Endothelial cell of umbilical vein (primary cell): ENCODE measurements at places on chromosomes 1 and 21. TPM values are rescaled to one million over a fixed set of nuclear protein-coding genes. Genes with fewer than 3 reads are reported as not detected.

GRCh38 chr1:155725142-155725541, 36.3 kb downstream of the DAP3 start:
- no peak for DNase-seq

DNA sequence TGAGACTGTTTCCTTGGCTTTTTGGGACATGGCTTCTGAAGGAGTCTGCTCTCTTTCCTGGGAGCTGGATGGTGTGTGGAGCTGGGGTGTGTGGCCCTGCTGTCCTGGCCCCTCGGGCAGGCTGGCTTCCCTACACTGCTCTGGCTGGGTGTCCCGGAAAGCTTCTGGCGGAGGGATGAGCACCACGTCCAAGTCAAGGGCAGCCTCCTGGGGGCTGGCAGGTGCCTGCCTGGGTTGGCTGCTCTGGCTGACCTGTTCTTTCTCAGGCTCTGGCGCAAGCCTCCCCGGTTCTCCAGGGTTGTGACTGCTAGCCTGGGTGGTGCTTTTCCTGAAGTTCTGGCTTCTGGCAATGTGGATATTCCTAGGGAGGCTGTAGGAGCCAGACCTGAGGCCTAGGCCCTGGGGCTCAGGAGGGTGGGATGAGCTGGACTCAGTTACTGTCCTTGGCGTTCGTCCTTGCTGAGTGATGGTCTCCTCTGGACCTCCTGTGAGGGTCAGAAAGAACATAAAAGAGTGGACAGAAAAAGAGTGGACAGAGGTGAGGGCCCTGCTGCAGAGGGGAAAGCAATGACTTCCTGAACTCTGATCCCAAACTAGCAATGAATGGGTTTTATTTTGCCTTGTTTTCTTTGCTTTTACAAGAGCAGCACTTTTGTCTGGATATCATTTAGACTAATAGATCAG, 9.4 kb downstream of the C1orf116 start:
- DNase-seq, result no peak

GRCh38 chr1:214364386-214364785, 83.4 kb downstream of the SMYD2 start:
- DNase-seq, result no peak

GRCh38 chr1:66147226-66147835, 354.6 kb downstream of the PDE4B start:
- DNase-seq, result no peak

DNA sequence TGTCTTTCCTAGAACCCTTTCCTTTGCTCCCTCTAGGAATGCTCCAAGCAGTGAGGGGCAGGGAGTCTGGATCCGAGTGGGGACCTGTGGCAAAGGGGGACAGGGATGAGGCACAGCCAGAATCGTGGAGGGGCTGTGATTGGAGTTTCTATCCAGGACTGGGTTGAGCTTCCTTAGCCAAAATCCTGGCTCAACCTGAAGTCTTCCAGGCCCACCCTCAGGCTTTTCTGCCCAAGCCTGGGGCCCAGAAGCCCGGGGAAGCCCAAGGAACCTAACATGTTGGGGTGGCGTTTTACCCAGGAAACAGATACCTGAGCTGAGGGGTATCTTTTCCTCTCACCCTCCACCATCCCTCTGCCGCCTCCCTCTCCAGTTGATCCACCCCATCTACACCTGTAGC, 5.4 kb downstream of the MYOG start:
- DNase-seq, result no peak

DNA sequence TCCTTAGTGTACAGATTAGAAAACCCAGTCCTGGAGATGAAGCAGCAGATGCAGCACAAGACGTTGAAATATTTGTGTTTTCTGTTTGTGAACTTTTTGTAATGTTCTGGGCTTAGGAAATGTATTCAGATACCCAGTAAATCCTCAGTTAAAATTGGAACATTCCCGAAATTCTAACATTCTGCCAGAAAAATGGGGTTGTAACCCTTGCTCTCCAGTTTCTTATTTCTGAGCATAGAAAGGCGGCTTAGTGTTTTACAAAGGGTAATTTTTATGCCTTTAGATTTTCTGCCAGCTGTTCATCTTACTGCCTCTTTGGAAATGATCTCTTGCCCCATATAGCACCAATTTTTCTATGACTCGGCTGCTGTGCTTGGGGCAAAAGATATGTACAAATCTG, 20.6 kb downstream of the DDI2 start:
- DNase-seq, result no peak

- no peak for DNase-seq
Observed at GRCh38 chr1:54805466-54805865, 4.3 kb upstream of the TTC22 start.

DNA sequence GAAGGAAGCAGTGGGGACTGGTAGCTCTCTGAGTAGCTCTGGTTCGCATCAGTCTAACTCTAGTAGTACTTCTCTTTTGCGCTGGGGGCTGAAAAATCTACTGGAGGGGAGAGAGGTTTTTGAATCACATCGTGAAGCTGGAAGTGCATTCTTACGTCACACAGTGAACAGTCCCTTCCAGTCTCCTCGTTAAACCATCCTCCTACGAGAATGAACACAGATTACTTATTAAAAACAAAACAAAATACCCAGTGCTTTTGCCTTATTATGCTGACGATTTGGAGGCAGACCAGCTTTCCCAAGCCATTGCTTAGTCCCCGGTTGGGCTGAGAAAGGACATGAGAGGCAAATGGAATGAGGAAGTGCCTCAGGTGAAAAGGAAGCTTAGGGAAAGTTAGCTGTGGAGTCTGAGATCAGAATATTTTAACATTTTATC, 16.1 kb downstream of the HUNK start:
- DNase-seq, result no peak

OR6Y1 gene
- not detected in 2 replicates for total RNA-seq

CAMK1G gene
- not detected in 2 replicates for total RNA-seq

TXLNA gene
- total RNA-seq, result 64.3 and 69.4 TPM in 2 replicates
